ENCODE measurements at places on chromosomes 12 and 14.

DNA sequence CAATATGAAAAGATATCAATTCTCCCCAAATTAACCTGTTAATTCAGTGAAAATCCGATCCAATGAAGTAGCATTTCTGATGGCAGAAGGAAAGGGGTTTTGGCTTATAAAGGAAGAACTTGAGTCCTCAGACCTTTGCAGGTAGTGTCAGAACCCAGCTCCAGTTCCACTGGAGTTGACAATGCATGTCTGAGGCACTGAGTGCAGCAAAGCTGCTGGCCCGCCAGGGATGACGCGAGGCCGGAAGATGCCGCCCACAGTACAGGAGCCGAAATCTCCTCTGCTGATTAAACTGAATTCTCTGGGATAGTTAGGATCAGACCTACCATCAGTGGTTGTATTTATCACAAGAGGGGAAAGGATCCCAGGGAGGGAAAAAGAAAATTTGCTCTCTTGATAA is 220.7 kb downstream of the MSRB3 start:
- DNase-seq = no peak

DNA sequence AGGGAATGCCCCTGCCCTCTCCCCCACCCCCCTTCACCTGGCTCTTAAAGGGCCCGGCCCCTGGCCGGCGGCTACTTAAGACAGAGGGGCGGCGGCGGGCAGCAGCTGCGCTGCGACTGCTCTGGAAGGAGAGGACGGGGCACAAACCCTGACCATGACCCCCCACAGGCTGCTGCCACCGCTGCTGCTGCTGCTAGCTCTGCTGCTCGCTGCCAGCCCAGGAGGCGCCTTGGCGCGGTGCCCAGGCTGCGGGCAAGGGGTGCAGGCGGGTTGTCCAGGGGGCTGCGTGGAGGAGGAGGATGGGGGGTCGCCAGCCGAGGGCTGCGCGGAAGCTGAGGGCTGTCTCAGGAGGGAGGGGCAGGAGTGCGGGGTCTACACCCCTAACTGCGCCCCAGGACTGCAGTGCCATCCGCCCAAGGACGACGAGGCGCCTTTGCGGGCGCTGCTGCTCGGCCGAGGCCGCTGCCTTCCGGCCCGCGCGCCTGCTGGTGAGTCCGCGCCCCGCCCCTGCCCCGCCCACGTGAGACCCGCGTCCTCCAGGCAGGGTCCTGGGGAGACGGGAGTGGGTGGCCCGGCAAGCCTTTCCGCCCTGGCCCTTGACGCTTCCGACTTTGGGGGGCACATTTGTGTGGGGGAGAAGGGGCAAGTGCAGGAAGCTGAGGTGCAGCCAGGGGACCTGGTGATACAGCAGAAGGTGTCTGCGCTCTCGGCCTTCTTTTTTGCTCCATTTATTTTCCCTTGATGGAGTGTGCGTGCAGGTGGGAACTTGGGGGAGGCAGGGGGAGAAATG is at the start of gene IGFBP6:
Gene IGFBP6, plus strand, starts transcription at position 104 of the 790 bp plus-strand sequence. Its CDS starts 51 bp downstream, at position 155.
- peak; percentile 16 for DNase-seq

DNA sequence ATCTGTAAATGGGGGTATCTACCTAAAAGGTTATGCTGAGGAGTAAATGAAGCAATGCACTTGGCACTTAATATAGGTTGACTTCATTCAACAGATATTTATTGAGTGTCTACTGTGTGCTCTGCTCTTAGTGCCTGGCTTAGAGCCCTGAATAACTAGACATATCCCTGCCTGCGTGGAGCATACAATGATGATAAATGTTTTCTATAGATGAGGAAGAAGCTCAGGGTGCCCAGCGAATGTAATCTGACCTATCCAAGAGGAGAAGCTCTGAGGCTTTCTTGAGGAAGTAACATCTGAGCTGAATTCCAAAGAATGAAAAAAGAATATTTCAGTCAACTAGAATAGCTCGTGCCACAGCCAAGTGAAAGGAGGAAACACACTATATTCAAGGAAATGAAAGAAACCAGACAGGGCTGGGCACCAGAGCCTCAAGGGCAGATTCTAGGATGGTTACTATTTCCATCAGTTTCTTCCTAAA is 17.9 kb upstream of the HIGD1C start:
- DNase-seq = no peak

GRCh38 chr12:38775457-38775856 is 129.9 kb downstream of the CPNE8 start:
- no peak for DNase-seq

DNA sequence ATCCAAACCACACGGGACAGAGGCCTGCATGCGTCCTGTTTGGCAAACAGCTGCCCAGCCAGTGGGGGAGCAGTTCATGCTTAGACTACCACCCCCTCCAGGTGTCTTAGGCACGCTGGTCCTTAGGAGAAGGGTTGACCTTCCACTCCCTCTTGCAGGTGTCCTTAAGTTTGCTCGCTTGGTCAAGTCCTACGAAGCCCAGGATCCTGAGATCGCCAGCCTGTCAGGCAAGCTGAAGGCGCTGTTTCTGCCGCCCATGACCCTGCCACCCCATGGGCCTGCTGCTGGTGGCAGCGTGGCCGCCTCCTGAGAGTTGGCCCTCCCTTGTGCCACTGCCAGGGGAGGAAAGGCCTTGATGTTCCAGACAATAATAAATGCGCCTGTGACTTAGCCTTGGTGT is 1.8 kb downstream of the C12orf57 start:
- no peak for DNase-seq

DNA sequence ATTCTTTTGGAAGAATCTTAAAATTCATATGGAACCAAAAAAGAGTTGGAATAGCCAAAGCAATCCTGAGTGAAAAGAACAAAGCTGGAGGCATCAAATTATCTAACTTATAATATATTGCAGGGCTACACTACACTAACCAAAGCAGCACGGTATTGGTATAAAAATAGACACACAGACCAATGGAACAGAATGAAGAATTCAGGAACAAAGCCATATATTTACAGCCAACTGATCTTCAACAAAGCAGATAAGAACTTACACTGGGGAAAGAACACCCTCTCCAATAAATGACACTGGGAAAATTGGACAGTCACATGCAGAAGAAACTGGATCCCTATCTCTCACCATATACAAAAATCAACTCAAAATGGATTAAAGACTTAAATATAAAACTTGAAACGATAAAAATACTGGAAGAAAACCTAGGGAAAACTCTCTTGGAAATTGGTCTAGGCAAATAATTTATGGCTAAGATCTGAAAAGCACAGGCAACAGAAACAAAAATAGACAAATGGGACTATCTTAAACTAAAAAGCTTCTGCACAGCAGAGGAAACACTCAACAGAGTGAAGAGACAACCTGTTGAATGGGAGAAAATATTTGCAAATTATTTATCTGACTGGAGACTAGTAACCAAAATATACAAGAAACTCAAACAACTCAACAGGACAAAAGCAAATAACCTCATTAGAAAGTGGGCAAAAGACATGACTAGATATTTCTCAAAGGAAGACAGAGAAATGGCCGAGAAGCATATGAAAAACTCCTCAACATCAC is 286.3 kb downstream of the ITPR2 start:
- no peak for DNase-seq

GRCh38 chr12:42076976-42077375 is 67.7 kb downstream of the GXYLT1 start:
- no peak for DNase-seq

- DNase-seq = no peak
Measured at GRCh38 chr12:90871726-90872096, 83.3 kb downstream of the CCER1 start.

- no peak for DNase-seq
Measured at GRCh38 chr12:45994736-45995135, 4.4 kb upstream of the SCAF11 start.

DNA sequence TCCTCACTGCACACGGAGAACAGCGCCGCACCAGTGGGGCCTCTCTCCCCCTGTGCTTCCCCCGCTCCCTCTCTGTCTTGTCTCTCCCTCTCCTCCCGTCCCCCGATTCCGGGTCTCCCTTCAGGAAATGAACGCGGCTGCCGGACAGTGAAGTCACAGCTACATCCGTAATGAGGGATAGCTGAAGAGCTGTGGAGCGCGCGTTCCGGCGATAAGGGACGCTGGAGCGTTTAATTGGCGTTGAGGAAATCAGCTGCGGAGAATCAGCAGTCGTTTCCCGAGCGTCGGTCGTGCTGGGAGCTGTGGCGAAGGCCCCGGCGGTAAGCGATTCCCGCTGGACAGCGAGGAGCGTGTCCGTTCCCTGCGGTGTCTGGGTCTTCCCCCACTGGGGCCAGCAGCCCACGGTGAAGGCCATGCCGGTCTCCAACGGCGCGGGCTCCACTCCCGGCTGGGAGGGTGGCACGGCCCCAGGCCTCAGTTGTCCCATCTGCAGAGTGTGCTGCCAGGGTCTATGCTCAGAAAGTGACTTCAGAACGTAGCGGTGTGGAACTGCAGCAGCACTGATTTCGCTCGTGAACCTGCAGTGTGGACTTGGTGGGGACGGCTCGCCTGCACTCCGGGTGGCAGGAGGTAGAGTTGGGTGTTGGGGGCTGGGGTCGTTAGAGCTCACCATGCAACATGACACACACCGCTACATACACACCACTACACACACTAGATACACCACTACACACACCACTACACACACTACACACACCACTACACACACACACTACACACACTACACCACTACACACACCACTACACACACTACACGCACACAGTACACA is 10.9 kb downstream of the NOC4L start:
- no peak for DNase-seq

- DNase-seq = no peak
Measured at GRCh38 chr12:83538361-83538965, 851.8 kb downstream of the TMTC2 start.

DNA sequence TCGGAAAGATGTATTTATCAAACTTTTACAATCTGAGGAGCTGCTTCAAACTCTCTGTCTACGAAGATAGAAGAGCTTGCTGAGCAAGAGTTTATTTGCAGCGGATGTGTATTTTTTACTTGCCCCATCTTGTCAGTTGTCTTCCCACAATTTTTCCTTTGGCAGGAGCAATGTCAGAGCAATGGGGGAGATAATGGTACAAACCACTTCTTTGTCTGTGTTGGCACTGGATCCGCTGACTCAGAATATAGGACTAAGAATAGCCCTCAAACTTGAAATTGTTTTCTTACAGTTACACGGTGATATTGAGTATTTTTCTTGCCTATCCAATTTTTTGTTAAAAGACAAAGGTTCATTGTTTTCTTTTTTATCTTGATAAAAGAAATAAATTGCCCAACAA is 27.6 kb downstream of the HELB start:
- DNase-seq = no peak

GRCh38 chr12:2405039-2405438 is 352.3 kb downstream of the CACNA1C start:
- no peak for DNase-seq

- peak; percentile 93 for DNase-seq
Measured at GRCh38 chr14:34711169-34711568, 3.2 kb downstream of the CFL2 start.

GRCh38 chr12:62908674-62909073 is 26.3 kb downstream of the PPM1H start:
- DNase-seq = no peak

DNA sequence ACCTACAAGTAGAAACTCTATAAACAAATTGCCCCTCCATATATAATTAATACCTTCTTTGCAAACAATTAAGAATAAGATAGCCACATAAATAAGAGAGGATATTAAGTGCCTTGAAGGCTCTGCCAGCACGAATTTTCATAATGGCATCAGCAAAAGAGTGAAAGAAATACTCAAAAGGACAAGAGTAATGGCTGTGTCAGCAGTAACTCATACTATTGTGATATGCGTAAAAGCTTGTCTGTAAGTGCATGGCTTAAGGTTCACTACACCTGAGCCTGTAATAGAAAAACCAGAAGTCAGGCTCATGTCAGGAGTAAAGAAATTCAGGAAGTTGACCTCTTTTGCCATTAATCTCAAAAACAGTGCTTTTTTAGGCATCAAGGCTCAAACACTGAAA is 204.1 kb downstream of the TRHDE start:
- no peak for DNase-seq

DNA sequence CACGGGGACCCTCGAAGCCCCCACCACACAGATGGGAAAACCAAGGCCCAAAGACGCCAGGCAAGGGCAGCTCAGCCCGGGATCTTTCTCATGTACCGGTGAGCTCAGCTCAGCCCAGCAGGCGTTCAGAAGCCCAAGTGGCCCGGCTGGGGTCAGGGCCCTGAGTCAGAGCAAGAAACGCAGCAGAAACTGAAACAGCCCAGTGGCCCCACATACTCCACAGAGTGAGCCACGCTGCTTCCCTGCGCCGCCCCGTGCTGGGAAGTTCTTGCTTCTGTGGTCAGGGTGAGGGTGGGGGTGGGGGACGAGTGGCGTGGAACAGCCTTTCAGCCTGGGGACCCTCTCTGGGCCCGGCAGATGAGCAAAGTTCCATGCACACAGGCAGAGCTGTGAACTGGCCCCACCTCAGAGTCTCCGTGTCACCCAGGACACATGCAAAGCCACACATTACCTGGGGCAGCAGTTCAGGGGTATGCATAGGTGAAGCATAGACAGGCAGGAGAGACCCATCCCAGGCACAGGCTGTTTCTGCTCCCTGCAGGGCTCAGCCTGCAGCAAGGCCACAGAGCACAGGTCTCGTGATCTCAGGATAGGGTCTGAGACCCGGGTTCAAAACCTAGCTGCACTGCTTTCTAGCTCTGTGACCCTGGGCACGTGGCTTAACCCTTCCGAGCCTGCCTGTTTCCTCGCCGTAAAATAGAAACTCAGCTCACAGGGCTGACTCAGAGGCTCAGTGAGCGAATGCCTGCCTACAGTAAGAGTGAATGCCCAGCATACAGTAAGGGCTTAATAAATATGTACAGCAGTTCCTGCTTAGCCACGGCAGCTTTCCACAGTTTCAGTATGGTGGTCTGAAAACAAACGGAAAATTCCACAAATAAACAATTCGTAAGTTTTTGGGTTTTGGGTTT is 21.6 kb downstream of the NCOR2 start:
- no peak for DNase-seq

DNA sequence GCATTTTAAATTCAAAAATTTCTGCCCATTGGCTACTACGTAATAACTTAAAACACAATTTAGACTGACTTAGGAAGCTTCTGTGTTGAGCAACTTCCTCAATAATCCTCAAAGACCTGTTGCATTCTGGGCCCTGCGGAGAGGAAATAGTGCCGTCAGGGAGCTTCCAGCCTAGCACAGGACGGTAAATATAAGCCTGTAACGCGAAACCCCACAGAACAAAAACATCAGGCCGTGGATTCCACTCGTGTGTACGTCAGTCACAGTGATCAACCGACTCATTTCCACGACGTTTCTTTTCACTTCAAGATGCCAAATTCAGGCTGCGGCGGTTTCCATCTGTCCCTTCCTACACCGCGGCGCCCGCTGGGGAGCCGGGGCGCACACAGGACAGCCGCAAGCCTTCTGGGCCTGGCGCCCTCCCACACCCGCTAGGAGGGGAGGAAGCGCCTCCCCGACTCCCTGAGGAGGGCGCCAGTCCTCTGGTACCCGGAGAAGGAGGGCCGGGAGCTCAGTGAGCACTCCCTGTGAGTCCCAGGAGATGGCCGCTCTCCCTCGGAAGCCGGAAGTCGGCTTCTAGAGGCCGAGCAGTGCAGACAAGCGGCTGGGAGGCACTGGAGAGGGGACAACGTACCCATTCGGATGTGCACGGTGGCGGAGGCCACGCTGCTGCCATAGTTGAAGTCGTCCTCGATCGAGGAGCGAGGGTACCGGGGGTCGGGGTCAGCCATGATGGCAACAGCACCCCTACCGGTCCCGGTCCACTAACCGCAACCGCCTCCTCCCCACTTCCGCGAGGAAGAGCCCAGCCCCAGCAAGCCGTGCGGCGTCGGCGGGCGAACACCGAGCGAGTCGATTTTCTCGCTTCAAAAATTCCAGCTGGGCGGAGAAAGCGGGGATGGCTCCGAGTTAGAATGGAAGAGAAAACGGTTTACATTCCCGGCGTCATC is at the start of gene TMBIM4:
Gene TMBIM4, minus strand, starts transcription at position 776 of the 950 bp plus-strand sequence. Its CDS starts 45 bp downstream, at position 731.
- peak; percentile 89 for DNase-seq
